NCI-H187 treated with DMSO at 0.1 percent for 48 hours (cell line): ENCODE measurements at places on chromosomes 4 and X.

DNA sequence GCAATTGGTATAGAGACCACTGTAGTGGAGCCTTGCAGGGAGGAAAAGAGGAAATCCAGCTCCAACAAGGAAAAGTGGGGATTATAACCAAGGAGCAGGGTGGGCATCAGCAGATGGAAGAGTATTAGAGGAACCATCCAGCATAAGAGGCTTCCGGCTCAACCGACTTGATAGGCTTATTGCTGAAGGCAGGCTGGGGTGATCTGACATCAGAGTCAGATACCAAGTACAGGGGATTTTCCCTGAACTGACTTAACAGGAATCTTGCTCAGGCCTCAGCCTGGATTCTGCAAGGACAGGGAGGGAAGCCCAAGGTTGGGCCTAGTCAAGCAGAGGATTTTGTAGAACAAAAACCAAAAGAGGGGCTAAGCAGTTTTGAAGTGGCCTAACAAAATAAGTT is 129.6 kb downstream of the DCLK2 start:
- no peak for DNase-seq

GRCh38 chrX:114626323-114626722 is 42.4 kb downstream of the HTR2C start:
- no peak for DNase-seq

GRCh38 chrX:70444326-70444945 is at the start of gene DLG3:
Gene DLG3 (plus strand): TSS chrX:70444835. CDS start chrX:70445202, 367 bp downstream.
- DNase-seq, result no peak

- DNase-seq, result no peak
Measured at GRCh38 chr4:48970471-48970921, 15.6 kb upstream of the CWH43 start.

GRCh38 chrX:126165401-126165720 is 728 bp downstream of the DCAF12L2 start:
- DNase-seq, result no peak

DNA sequence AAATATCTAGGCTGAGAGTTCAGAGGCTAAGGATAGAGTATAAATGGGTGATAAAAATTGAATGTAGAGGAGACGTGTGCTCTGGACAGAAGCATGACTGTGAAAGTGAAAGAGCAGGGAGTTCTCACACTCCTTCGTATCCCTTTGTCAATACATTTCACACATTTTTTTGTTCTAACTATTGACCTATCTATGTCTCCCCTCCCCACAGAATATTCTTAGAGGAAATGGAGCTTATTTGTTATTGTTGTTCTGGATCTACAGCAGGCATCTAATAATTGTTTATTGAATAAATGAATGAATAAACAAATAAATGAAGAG is 57.6 kb downstream of the ENPEP start:
- DNase-seq, result no peak

- no peak for DNase-seq
Measured at GRCh38 chr4:3208826-3209225, 40.1 kb upstream of the MSANTD1 start.

DNA sequence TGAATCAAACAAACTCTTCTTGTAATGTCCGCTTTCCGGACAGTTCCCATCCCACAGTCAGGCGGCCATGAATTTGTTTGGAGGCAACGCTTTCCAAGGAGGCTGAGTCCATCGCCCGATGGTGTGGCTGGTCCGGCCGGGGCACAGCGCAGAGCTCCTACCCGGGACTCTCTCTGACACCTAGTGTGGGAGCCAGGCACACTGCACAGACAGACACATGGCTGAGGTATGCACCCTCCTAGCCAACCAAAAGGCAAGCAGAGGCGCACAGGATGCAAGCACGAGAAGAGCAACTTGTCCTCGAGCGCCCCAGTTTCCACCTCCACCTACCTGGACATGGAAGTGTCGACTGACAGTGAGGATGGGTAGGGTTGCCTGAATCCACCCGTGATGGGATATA is 87.5 kb downstream of the LEF1 start:
- DNase-seq, result no peak

- no peak for DNase-seq
Measured at GRCh38 chr4:17066972-17067371, 168.5 kb upstream of the LDB2 start.

DNA sequence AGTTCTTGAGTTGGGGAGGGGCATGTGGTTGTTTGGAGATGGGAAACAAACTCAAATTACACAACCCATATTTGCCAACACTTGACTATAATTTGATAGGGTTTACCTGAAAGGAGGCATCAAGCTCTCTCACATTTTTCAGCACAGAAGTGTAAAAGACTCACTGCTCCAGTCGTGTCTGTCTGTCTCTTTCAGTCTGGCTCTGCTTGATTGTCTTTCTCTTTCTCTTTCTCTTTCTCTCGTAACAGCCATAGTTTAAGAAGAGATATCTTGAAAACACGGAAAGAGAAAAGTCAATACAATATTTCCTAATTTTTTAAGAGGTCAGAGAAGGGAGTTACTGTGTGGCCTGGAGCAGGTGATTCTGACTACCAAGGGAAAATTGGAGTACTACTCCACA is 413.6 kb upstream of the CXorf51A start:
- DNase-seq, result no peak

GRCh38 chr4:71974681-71975080 is 57.1 kb upstream of the NPFFR2 start:
- DNase-seq, result no peak

- no peak for DNase-seq
Measured at GRCh38 chr4:102533904-102534303, 32.7 kb downstream of the NFKB1 start.

DNA sequence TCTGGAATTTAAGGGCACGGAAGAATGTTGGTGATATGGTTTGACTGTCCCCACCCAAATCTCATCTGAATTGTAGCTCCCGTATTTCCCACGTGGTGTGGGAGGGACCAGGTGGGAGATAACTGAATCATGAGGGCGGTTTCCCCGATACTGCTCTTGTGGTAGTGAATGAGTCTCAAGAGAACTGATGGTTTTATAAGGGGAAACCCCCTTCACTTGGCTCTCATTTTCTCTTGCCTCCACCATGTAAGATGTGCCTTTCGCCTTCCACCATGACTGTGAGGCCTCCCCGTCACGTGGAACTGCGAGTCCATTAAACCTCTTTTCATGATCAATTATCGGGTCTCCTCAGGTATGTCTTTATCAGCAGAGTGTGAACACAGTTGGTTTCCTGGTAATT is 25.6 kb upstream of the DHRSX start:
- no peak for DNase-seq

GRCh38 chr4:156154978-156155377 is 201.3 kb upstream of the CTSO start:
- no peak for DNase-seq

DNA sequence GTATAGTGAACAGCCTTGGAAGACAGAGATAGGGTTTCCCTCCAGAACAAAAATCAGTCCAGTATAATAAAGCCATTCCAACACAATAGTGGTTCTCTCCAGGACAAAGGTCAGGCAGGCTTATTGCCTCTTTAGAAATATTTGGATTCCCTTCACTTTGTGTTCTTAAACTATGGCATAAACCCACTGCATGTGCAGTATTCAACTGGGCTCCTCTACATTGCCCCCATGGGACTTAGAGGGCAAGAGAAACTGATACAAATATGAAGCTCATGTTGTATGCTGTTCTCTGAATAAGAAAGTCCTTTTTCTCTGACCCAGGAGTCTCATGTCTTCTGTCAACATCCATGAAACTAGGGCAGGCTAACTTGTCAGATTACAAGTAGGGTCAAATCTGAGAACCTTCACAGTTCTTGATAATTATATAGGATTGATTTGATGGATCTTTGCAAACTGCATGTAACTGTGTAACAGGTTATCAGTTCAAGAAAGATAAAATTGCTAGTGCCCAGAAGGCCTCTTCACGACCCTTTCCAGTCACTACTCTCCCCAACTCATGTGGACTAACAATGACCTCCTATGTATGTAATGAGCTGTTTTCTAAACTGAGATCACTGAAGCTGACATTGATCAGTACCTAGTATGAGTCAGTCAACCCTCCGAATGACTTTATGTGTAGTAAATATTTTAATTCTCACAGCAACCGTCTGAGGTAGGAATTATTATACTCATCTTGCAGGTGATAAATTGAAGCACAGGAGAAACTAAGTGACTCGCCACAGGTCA is 31.9 kb upstream of the FAM9C start:
- no peak for DNase-seq

GRCh38 chr4:108005807-108006206 is 16.1 kb downstream of the HADH start:
- DNase-seq, result no peak

DNA sequence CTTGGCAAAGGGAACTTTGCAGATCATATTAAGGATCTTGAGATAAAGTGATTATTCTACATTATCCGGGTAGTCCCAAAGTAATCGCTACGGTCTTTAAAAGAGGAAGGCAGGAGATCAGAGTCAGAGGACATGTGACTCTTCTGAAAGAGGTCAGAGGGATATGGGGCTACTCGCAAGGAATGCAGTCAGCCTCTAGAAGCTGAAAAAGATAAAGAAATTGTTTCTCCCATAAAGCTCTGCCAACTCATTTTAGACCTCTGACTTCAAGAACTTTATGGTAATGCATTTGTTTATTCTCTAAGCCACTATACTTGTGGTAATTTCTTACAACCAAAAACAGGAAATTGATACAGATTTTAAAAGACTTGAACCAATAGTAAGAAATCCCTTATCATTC is 48.6 kb downstream of the NPY5R start:
- DNase-seq, result no peak

- no peak for DNase-seq
Measured at GRCh38 chr4:141900856-141901255, 264.5 kb downstream of the IL15 start.

GRCh38 chrX:12007881-12008280 is 130.4 kb upstream of the FRMPD4 start:
- no peak for DNase-seq

GRCh38 chr4:176838601-176839433 is 46.1 kb upstream of the VEGFC start:
- no peak for DNase-seq

- DNase-seq, result no peak
Measured at GRCh38 chr4:10758906-10759305, 74.3 kb upstream of the CLNK start.

DNA sequence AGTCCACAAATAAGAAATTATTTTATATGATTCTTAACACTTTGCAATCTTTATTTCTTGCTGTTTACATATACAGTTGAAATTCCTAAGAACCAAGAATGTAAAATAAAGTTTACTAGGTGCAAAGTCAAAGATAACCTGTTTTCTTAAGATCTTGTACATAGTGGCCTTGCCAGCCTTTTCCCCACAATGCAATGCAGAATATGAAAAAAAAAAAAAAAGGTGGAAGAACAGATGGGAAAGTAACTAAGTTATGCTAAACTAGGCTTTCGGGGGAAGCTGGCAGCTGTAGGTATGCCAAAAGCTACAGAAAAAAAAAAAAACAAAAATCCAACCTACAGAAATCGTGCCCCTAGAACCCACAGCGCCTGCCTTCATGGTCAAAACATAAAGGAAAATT is 1588.4 kb downstream of the STIM2 start:
- no peak for DNase-seq

DNA sequence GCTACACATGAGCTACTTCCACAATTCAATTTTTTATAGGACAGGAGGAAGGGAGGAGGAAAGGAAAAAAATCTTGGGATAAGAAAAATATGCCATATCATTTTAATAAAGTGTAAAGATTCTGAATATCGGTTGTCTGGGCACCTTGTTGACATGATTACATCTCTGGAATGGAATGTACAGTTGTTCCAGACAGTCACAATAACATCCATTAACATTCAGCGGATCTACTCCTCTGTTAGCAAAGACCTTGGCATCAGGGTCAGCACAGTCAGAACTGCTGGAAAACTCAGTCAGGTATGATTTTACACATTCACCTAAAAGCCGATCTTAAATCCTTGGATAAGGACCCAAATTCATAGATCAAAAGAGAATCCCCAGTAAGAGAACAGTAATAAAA is 85.4 kb upstream of the ARMCX2 start:
- DNase-seq, result no peak

DNA sequence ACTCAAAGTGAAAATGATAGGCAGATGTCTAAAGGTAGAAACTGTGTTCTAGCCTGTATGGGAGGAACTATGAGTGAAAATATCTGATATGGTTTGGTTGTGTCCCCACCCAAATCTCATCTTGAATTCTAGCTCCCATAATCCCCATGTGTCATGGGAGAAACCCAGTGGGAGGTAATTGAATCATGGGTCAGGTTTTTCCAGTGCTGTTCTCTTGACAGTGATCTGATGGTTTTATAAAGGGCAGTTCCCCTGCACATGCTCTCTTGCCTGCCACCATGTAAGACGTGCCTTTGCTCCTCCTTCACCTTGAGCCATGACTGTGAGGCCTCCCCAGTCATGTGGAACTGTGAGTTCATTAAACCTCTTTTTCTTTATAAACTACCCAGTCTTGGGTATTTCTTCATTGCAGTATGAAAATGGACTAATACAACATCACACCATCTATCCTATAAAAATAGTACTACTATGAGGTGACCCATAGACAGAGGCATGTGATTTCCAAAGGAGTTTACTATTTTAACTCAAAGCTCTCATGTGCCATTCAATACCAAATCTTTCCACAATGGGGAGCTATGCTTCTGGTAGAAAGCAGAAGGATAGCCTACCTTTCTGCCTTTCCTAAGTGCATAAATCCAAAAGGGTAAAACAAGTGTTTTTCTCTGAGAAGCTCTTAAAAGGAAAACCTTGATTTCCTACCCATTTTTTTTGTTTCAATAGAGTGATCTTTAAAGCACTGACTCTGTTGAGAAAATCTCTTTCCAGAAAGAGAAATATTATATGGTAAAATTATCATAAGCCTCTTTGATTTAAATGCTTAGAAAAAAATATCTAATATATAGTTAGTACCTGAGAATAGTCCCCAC is 38.8 kb downstream of the SEC31A start:
- no peak for DNase-seq

GRCh38 chrX:77450415-77450814 is 3.2 kb downstream of the FGF16 start:
- no peak for DNase-seq

DNA sequence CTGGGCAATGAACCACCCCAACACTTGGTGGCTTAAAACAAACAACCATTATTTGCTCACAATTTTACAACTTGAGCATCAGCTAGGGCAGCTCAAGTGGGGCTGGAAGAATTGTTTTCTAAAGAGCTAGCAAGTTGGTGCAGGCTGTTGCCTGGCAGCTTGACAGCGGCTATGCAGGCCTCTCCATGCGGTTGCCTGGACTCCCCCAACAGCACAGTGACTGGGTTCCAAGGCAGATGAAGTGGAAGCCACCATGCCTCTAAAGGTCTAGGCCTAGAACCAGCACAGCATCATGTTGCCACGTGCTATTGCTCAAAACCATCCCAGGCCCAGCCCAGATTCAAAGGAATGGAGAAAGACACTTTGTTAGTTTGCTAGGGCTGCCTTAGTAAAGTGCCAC is 114.8 kb downstream of the BCOR start:
- DNase-seq, result peak; percentile 23

- no peak for DNase-seq
Measured at GRCh38 chrX:55907968-55908607, 190.5 kb downstream of the RRAGB start.
